Stimulated activated CD8-positive, alpha-beta memory T cell treated with anti-CD3 and anti-CD28 coated beads, Interleukin-7, amount 100 ng/mL, for 24 hours (primary cell): ENCODE measurements at places on chromosomes 1 and 21.

DNA sequence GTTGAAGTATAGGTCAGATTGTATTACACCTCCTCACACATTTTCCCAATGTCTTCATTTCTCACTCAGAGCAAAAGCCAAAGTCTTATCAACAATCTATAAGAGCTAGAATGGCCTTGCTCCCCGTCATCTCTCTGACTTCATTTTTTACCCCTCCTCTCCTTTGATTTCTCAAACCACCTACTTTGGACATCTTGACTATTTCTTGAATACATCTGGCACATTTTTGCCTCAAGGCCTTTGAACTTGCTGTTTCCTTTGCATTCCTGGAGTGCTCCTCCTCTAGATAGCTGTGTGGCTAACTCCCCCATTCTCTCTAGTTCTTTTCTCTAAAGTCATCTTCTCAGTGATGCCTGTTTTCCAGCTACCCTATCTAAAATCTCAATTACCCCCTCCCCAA is 7.2 kb upstream of the XCL2 start:
- DNase-seq: no peak

GRCh38 chr1:174954073-174954460 is 45.7 kb upstream of the CACYBP start:
- DNase-seq: no peak

- DNase-seq: no peak
Observed at GRCh38 chr1:221264848-221265247, 385.6 kb downstream of the HLX start.

- DNase-seq: no peak
Observed at GRCh38 chr1:20353836-20354235, 63.2 kb downstream of the VWA5B1 start.

GRCh38 chr1:246072456-246072955 is 434.6 kb downstream of the SMYD3 start:
- DNase-seq: no peak

DNA sequence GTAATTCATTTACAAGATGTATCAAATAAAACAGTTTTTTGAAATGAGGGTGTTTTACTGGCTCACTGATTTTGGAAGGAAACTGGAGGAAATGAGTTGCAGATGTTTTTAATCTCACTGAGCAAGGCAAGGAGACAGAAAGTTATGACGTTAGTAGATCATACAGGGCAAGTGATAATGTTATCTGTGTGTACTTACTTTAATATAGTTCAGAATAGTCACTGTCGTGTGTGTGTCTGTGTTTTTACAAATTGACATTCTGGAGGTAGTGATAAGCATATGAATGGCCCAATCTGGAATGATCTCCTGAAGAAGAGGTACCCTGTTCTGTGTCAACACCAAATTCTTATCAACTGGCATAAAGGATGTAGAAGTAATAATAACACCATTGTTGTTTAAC is 1.9 kb upstream of the GBP4 start:
- no peak for DNase-seq

GRCh38 chr1:93758842-93759515 is 77.3 kb upstream of the BCAR3 start:
- no peak for DNase-seq
